ENCODE measurements at places on chromosomes 1 and 21.

GRCh38 chr1:28480308-28480707, 25.5 kb upstream of the RCC1 start:
- DNase-seq, result no peak

DNA sequence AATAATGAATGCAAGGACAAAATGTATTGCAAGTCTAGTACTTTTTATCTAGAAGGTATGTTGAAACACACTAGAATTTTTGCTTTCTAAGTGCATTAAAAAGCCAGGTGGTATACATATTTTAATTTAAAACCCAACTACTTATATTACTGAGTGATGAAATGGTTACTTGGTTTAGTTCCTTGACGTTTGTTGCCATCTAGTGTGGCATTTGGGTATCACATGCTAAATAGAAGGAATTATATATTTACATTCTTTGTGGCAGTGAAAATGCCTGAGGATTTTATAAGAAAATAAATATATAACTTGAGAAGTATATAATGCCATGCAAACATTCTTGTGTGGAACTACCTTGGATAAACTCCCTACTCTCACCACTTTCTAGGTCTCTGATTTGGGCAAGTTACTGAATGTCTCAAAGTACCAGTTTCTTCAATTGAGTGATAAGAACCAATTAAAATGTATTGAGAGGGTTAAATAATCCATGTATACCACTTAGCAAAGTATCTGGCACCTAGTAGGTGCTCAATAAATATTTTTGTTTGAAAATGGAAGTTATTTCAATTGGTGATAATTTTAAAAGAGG, 69.6 kb downstream of the SDCCAG8 start:
- DNase-seq, result no peak

- DNase-seq, result no peak
These were observed at the start of gene HAPLN2 for GRCh38 chr1:156618853-156619581. TSS of gene HAPLN2 (plus strand) at chr1:156619415. CDS start at chr1:156623491, 4,076 bp downstream.

DNA sequence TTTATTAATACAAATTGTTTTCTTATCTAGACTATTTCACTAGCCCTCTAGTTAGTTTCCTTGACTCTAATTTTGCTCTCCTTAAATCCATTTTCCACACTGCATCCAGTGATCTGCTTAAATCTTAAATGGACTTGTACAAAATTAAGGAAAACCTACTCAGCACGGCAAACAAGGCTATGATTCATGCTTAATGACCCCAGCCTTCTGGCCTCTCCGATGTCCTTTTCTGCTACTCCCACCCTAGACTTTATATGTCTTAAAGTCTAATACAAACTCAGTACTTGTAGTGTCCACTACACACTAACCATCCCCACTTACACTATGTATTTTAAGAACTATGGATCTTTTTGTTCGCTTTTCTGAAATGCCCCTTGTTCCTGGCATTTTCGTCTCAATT, 2.2 kb downstream of the TMED5 start:
- DNase-seq, result no peak

DNA sequence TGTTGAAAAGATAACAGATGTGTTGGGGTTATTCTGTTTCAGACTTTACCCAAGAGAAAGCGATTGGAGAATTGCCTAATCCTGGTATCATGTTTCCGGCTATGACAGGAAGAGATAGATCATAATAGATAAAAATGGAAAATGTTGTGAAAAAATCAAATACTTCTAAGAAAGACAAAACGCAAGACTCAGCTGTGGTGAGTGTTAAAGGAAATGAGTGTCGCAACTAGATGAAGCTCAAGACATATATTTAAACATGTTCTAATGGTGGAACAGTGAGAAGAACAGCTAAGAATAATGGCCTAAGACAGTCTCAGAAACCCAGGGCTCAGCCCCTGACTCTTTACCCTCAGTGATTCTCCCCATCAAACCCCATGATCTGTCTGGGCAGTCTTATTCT, 426.7 kb upstream of the RUNX1 start:
- DNase-seq, result no peak

GRCh38 chr1:178091986-178092745, 1.7 kb upstream of the RASAL2 start:
- no peak for DNase-seq

DNA sequence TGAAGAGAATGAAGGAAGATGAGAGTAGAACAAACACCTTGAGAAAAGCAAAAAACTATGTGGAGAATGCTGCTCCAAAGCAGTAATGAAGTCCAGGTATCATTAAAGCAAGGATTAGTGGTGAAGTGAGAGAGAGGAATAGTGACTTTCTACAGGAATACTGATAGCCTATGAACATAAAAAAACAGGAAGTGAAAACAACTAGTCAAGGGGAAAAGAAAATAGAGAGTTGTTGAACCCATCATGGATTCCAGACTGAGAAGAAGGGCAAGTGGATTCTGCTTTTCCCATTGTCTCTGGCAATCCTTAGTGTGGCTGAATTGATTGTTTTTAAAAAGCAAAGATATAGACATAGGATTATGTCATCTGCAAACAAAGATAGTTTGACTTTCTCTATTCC, 119.9 kb upstream of the LHX8 start:
- no peak for DNase-seq

DNA sequence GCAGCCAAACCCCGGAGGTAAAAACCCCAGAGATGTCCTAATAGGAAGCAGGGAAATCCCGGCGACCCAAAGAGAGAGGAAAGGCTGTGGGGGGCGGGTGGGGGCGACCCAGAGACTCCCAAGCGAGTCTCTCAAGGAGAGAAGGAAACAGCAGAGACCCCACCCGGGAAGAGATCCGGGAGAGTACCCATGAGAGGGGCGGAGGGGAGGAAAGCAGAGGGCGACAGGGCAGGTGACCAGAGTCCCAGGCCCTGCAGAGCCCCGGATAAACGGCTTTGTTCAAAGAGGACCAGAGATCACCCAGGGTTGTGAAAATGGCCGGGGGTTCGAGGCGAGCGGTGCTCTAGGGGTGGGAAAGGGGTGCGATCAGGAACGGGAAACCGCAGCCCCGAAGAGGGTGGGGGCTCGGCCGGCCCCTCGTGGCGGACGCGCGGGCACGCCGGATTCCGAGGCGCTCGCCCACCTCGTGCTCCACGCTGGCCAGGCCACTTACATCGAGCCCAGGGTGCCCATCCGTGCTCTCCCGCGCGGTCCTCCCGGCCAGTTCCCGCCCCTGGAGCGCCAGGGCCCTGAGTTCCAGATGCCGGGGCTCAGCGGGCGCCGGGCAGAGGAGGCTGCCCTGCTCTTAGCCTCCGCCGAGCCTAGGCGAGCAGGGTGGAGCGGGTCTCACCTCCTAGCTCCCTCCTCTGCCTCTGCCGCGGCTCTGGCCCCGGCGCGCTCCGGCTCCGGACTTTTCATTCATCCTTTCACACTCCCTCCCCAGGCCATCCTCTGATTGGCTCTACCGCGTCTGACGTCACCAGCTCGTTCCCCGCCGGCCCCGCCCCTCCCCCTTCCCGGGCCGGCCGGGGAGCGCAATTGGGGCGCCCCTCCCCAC, 52.3 kb downstream of the RHBG start:
- peak; percentile 72 for DNase-seq

GRCh38 chr1:244901400-244902015, 37.2 kb upstream of the HNRNPU start:
- no peak for DNase-seq

DNA sequence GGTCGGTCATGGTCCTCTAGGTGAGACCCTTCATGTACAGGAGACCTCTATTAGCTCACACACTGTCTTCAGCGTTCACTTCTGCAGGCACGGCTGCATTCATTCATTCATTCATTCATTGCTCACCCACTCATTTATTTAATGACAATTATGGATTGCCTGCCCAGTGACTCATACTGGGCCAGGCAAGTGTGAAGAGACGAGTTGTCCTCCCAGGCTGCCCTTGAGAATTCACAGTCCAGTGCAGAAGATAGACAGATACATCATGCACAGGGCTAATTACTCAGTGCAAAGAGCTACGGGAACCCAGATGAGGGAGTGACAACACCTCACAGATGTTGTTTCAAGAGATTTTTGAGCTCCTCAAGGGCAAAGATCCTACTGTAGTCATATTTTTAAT, 248.4 kb downstream of the TNR start:
- DNase-seq, result no peak

- no peak for DNase-seq
These were observed 19.7 kb upstream of the TLCD4 start for GRCh38 chr1:95097426-95097825.

DNA sequence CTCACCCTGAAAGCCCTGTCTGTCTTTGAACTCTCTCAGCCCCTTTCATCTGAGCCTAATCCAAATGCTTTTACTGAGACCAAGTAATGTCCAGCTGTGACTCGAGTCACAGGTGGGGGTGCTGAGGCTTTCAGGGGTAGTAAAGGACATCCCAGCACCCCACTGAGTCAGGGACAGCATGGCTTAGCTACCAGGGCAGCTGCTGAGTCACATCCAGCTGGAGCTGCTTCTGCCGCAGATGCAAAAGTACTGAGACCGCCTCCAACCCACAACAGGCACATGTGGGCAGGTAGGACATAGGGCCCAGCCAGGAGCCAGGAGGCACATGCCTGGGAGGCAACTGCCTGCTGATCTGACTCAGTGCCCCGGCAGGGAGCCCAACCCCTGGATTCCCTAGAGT, 6.7 kb upstream of the VSIG8 start:
- no peak for DNase-seq

GRCh38 chr1:246178717-246179311, 328.3 kb downstream of the SMYD3 start:
- DNase-seq, result no peak

- DNase-seq, result no peak
These were observed 101.6 kb upstream of the PALMD start for GRCh38 chr1:99544328-99544727.

GRCh38 chr1:235079443-235080296, 49.0 kb downstream of the TOMM20 start:
- DNase-seq, result no peak

DNA sequence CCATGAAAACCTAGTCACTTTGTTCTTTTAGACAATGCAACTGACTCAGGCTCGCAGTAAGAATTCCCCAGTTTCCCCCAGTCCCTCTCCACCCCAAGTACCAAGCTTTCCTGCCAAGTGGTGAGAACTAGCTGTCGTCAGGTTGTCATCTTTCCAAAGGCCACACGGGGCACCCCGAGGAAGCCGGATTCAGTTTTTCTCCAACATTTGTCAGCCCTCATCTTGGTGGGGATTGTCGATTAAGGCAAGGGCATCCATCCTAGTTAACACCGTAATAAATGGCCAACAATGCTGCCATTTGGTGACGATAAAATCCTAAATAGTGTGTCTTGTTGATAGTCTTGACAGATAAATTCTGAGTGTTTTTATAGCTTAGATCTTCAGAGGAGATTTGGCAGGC, 55.9 kb upstream of the PROX1 start:
- no peak for DNase-seq

DNA sequence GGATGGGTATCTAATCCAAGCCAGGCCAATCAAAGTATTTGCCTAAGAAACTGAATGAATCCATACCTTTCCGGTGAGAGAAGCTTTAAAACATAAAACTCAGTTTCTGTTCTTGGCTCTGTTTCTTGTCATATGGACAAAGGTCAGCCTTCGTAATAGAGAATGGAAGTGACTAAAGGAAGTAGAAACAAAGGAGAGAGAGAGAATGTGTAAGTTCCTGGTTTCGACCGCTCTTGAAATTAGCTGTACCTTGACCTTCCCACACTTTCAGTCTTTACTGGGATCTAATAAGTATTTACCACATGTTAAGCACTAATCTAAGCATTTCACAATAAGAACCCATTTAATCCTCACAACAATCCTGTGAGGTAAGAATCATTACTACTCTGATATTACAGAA, 19.6 kb upstream of the CLCA4 start:
- DNase-seq, result no peak

DNA sequence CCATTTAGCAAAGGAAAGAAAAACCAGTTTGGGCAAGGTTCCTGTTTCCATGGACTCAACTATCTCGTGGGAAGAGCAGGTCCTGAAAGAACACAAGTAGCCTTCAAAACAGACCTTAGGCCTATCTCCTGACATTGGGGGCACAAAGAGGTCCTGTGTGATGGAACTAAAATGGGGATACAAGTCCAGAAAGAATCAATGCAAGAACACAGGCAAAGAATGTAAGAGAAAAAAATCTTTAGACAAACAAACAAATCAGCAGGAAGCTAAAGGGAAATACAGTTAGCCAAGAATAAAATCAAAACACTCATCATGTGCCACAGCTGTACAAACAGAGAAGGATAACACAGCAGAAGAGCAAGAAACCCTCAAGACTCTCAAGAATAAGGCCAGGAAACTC, 28.2 kb downstream of the SLC30A10 start:
- no peak for DNase-seq

GRCh38 chr1:164977561-164977960, 379.0 kb downstream of the LMX1A start:
- DNase-seq, result no peak

DNA sequence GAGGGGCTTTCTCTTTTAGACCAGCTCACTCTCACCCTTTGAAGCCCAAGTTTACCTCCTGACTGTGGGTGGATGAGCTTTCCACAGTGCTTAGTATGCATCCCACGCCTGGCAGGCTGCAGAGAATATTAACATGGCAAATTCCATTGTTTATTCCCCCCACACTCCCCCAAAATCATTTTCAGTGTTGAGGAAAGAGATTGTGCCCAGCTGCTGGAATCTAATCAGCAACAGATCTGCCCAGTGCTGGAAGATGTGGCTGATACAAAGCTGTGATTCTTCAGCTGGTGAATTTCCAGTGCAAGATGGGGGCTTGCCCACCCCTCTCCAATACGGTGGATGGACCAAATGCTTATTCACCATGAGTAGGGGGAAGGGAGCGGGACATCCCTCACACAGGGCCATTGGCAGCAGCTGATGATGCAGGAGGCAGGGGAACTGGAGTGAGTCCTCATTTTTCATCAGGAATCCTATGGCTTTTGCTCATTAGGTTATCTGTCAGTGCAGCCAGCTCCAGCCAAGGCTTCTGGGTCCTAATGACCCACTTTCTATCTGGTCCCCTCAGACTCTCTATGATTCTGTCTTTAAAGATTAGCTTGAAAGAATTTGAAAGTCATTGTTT, 39.7 kb upstream of the KCNA3 start:
- no peak for DNase-seq

- no peak for DNase-seq
These were observed 123.0 kb upstream of the IGSF21 start for GRCh38 chr1:17984583-17984982.

DNA sequence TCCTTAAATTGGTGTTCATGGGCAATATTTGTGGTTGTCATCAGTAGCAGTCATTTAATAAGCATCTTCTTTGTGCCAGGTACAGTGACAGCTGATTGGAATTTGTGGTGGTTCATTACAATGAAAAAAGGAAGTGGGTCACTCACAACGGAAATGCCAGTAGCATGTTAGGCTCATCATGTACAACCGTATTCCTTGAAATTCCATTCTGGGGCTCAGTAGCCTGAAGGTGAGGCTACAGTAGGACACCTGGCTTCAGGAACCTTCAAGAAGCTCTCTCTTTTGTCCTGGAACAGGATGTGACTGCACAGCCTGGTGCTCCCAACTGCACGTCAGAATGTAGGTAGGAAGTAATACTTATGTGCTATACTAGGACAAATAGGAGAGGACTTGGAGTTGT, 93.9 kb downstream of the ST3GAL3 start:
- DNase-seq, result no peak

Data from cerebellar nuclear complex (tissue), 1 donor.